ENCODE measurements at places on chromosomes 16 and 17.

DNA sequence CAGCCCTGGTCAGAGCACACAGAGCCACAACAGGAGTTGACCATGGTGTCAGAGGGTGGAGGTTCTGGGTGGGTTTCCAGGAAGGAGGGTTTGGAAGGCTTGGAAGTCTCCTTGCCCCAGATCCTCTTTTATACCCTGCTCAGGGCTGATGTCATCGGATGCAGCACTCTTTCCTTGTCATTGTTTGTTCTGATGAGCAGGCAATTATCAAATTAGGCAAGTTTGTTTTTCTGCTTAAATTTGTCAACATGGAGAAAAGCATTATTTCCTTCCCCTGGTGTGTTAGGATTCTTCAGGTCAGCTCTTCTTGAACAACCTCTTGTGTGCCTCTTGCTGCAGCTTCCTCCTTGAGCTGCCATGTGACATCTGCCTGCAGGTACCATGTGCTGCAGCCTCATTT, at the start of gene KRTAP4-4:
TSS of gene KRTAP4-4 (minus strand) at position 101 of the 400 bp plus-strand sequence. CDS start at position 44, 57 bp downstream.
- no peak for DNase-seq

- no peak for DNase-seq
Observed at GRCh38 chr17:50668025-50668837, 33.5 kb downstream of the ABCC3 start.

DNA sequence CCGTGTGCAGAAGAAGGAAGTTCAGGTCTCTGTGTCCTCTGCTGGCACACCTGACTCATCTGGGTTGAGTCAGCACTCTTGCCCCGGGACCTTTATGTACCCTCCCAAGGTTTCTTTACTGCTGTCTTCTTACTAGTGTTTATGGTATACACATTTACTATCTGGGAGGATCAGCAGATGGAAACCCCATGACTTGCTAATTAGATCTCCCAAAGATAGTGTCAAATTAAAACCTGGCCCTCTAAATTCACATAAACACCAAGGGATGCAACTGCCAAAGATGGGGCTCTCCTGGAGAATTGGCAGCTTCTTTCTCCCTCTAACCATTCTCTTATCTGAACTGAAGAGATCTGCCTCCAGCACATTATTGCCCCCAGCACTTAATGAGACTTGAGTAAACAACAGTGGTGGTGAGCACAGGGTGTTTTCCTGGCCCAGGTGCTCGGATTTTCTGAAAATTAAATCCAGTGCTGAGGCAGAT, 718.1 kb upstream of the SOX9 start:
- no peak for DNase-seq

GRCh38 chr16:64910356-64910755, 211.5 kb downstream of the CDH11 start:
- DNase-seq, result no peak

- DNase-seq, result no peak
Observed at GRCh38 chr17:73281928-73282327, 20.2 kb upstream of the CPSF4L start.

- no peak for DNase-seq
Observed at GRCh38 chr17:39618956-39619785, 7.6 kb upstream of the PPP1R1B start.

DNA sequence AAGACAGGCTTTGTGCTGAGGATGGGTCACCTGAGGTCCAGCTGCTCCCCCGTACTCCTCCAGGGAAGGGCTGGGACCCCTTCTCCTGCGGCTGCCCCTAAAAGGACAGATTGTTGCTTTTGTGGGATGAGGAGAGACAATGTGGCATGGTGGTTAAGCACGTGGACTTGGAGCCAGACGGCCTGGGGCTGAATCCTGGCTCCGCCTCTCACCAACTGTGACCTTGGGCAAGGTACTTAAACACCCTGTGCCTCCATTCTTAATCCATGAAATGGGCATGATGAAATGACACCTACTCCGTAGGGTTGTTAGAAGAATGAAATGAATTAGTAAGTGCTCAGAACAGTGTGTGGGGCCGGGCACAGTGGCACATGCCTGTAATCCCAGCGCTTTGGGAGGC, 39.6 kb upstream of the PLCG2 start:
- DNase-seq, result no peak

DNA sequence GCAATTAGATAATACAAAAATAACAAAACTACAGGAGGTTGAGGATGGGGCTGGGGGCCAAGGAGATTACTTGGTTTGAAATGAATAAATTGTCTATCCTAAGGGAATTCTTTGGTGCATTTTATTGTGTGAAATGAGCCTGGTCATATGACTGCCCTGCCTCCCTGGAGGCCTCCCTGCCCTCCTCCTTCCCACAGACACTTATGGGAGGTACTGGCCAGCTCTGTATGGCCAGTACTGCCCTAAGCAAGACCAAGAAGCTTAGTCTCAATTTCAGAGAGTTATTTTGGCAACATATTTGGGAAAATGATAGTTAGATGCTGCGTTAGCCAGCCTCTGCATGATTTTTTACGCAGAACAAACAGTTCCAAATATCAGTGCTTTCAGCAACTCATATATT, 511.9 kb downstream of the WWOX start:
- DNase-seq, result no peak

GRCh38 chr17:67051837-67052236, 7.5 kb downstream of the CACNG1 start:
- DNase-seq, result no peak

GRCh38 chr17:9028988-9029570, 7.8 kb downstream of the NTN1 start:
- DNase-seq, result no peak

DNA sequence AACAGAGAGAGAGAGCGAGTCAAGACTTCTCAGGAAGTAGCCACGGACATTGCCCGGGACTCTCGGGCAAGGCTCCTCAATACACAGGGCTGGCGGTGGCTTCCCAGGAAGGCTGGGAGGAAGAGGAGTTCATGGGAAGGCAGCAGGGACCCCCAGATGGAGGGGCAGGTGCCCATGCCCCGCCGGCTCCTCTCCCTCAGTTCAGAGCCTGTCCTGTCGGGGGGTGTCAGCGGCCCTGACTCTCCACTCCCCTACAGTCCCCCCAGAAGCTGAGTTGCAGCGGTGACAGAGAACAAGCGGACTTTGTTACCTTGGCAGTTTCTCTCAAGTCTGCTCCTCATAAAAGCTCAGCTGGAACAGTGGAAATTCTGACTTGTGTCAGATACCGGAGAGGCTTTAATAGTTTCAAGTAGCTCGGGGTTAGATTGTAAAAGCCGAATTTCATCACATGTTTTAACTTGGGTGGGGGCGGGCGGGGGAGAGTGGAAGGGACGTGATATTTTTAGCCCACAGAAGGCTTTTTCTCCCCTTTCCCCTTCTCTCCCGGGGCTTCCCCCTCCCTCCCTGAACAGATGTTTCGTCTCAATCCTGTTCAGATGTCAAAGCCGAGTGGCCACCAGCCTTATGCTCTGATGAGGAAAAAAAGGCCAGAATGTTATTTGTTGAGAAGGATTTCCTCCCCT, 65.2 kb downstream of the NKD1 start:
- DNase-seq, result no peak
